ENCODE measurements at places on chromosomes 13 and 19.

DNA sequence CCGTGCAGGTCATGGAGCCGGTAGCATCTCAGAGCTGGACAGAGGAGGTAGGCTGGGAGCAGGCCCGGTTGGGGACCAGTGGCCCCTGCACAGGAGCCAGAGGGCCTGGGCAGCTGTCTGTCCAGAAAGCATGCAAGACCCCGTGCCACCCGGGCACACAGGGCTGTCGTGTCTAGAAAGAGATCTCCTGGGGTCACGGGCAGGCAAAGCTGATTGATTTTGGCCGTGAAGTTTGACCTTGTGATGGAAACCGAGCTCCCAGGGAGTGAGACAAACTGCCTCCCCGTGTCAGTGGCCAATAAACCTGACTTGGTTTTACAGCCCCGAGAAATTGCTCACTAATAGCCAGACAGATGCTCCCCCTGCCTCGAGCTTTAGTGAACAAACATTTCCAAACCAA is 98.8 kb downstream of the KDM4B start:
- no peak for DNase-seq

DNA sequence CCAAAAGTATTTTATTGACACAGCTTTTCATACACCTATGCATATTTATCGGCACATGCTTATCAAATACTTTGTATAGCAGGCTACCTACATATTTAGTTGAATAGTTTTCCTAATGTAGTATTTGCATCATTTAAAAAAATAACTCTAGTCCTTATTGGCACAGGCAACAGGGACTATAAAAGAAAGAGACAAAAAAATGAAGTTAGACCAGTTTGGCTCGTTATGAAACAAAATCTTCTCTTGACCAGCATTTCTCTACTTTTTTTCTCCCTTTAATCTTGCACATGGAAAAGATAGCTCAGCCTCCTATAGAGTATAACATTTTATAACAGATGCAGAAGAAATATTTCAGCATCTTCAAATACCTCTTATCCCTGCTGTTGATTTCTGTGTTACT is 794.8 kb upstream of the MIR17HG start:
- no peak for DNase-seq

GRCh38 chr13:113399755-113400149 is 35.8 kb upstream of the GRTP1 start:
- DNase-seq = no peak

DNA sequence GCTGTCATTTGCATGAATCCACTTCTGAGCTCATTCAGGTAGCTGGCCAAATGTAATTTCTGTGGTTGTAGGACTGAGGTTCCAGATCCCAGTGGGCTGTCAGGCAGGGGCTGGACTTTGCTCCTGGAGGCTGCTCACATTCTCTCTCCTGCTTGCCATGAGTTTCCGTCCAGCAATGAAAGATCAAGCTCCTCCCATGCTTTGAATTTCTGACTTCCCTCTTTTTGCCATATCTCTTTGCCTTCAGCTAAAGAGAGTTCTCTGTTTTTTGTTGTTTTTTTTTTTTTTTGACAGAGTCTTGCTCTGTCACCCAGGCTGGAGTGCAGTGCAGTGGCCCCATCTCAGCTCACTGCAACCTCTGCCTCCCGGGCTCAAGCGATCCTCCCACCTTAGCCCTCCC is 76.9 kb downstream of the ING1 start:
- no peak for DNase-seq

DNA sequence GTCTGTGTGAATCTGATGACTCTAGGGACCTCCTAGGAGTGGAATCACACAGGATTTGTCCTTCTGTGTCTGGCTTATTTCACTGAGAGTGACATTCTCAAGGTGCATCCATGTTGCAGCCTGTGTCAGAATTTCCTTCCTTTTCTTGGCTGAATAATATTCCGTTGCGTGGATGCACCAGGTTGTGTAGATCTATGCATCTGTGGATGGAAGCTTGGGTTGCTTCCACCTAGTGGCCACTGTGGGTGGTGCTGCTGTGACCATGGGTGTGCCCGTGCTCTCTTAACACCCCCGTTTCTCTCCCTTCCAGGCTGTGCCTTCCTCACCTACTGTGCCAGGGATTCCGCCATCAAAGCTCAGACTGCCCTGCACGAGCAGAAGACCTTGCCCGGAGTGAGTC is 26.2 kb downstream of the CELF5 start:
- no peak for DNase-seq

GRCh38 chr19:34051255-34051654 is 121.0 kb upstream of the LSM14A start:
- no peak for DNase-seq

DNA sequence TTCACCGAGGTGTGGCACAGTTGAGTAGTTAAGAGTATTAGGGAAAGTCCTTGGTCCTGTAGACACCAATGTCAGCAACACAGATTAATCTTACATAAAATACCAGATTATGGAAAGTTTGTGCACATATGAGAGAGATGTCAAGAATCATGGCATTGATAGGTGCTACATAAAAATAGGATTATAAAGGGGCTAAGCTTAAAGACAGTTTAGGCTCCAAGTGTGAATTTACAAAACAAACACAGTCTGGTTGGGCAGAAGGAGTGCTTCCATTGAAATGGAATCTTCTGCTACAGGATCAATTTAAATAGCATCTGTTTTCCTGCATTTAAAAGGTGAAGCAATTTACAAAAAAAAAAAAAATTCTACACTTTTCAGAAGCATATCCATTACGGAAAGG is 292.9 kb downstream of the DNAJC15 start:
- no peak for DNase-seq

DNA sequence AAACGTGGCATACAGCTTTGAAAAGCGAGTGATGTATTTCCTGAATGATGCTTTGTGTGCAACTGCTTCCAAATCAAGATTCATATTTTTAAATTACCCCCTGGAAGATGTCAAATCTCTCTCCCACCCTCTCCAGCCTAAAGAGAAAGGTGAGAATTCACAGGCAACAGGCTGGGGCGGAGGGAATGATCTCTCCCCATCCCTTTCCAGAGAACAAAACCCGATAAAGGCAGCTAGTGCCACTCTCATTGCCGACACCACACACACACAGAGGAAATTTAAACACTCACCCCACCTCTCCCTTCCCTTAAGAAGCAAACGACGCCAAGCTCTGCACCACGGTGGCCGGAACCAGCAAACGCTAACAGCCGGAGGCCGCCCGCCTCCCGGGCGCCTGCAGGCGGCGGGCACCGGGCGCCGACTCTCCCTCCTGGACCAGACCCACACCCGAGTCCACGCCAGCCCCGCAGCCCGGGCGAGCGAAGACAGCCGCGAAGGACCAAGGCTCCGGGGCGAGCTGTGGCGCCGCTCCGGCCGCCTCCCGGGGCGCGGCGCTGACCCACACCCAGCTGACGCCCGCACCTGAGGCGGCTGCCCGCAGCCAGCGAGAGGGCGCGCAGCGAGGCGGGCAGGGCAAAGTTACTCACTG is 477 bp downstream of the LNX2 start:
- no peak for DNase-seq

DNA sequence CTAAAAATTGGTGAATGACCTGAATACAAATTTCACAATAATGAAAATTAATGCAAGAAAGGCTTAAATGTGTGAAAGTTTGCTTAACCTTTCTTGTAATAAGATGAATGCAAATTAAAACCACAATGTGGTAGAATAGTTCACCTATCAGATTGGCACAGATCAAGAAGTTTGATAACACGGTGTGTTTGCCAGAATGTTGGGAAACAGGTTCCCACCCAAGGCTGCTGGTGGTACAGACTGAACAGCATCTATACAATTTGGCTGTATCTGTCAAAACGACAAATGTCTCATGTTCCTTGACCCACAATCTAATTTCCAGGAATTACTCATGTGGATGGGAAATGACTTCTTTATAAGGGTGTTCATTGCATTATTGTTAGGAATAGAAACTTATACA is 8.6 kb upstream of the IRS2 start:
- DNase-seq = no peak

- no peak for DNase-seq
Measured at GRCh38 chr13:23790577-23791170, 98.5 kb downstream of the MIPEP start.

DNA sequence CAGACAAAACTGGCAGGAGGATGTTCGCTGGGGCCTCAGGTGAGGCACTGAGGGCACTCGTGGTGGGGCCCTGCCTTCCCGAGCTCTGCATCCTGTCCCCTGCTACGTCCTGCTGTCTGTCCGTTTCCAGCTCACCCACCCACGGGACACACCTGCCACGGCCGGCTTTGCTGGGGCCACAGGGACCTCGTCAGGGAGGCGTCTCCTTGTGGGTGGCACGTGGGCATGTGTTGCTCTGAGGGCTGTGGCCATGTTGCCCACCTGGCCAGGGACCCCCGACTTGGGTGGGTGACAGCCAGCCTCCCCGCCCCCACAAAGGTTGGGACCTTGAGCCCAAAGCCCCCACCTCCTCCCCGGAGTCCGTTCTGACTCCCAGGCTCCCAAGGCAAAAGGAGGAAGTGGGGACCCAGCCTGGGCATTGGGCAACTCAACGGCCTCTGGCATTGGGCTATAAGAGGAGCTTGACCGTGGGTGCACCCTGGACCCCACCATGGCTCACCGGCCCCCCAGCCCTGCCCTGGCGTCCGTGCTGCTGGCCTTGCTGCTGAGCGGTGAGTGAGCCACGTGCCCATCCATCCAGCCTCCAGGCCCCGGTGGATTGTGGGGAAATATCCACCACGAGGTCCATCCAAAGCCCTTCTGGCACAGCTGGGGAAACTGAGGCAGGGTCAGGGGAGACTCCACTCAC is at the start of gene PRTN3:
Gene PRTN3, plus strand, starts transcription at position 481 of the 688 bp plus-strand sequence. Its CDS starts 10 bp downstream, at position 491.
- DNase-seq = no peak

All from omental fat pad (tissue), 4 donors.